ENCODE measurements at places on chromosomes 16 and 17. TPM values are rescaled to one million over a fixed set of nuclear protein-coding genes. Genes with fewer than 3 reads are reported as not detected.

The PRSS36 gene
- 0.09 TPM for total RNA-seq

The KRT13 gene
- not detected for total RNA-seq

The C17orf67 gene
- 1.0 TPM for total RNA-seq

The HOXB7 gene
- total RNA-seq, result 2.2 TPM

The HYDIN gene
- total RNA-seq, result not detected

The KRTAP17-1 gene
- total RNA-seq, result not detected

The PIK3R5 gene
- not detected for total RNA-seq

Data from endothelial cell of coronary artery (primary cell).